ENCODE measurements at places on chromosomes 7 and 10.

DNA sequence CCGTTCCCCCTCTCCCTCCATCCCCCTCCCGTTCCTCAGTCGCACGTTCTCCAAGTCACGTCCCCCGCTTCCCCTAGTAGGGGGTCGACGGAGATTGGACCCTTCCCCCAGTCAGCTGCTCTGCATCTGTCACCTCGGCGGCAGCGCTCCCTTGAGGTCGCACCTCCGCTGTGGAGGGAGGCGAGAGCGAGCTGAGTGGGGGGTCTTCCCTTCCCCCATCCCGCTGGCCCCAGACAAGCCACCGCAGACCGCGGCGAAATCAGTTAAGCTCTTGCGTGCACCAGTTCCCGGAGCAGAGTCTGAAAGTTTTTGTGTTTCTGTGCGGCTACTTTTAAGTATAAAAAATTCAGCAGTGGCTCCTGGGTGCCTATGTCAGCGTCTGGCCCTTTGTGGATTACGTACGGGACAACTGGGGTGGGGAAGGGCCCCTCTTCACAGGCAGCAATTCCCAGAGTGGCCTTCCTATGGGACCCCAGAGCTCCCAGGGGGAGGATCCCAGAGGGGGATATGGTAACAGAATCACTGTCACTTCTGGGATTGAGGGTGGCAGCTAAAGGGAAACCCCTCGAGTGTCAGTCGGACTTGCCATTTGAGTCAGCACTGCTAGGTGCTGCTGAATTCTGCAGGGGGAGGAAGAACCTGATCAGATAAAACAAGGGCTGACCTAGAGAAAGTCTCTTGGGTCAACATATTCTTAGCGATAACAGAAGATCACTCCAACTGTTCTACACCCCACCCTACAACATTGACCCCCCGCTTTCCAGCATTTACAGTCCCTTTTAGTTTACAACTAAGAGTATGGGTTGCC is 12.5 kb upstream of the DDIT4 start:
- no peak for DNase-seq

- no peak for DNase-seq
These were observed 16.0 kb downstream of the PAPSS2 start for GRCh38 chr10:87675396-87676376.

GRCh38 chr10:116783011-116783655 is 40.8 kb upstream of the HSPA12A start:
- DNase-seq, result no peak

- no peak for DNase-seq
These were observed 5.7 kb upstream of the FAM241B start for GRCh38 chr10:69624245-69624786.

DNA sequence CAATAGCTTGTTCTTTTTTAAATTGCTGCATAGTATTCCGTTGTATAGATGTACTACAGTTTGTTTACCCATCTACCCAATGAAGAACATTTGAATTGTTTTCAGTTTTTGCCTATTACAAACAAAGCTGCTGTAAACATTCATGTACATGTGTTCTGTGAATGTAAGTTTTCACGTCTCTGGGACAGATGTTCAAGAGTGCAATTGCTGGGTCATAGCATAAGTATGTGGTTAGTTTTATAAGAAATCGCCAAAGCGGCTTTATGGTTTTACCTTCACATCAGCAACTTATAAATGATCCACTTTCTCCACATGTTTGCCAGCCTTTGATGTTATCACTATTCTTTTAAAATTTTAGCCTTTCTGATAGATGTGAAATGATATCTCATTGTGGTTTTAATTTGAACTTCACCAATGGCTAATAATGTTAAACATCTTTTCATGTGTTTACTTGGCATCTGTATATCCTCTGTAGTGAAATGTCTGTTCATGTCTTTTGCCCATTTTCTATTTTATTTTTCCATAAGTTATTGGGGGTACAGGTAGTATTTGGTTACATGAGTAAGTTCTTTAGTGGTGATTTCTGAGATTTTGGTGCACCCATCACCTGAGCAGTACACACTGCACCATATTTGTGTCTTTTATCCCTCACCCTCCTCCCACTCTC is 73.5 kb downstream of the TBXAS1 start:
- DNase-seq, result no peak

- DNase-seq, result no peak
These were observed 62.2 kb downstream of the ARHGAP22 start for GRCh38 chr10:48542471-48543181.

DNA sequence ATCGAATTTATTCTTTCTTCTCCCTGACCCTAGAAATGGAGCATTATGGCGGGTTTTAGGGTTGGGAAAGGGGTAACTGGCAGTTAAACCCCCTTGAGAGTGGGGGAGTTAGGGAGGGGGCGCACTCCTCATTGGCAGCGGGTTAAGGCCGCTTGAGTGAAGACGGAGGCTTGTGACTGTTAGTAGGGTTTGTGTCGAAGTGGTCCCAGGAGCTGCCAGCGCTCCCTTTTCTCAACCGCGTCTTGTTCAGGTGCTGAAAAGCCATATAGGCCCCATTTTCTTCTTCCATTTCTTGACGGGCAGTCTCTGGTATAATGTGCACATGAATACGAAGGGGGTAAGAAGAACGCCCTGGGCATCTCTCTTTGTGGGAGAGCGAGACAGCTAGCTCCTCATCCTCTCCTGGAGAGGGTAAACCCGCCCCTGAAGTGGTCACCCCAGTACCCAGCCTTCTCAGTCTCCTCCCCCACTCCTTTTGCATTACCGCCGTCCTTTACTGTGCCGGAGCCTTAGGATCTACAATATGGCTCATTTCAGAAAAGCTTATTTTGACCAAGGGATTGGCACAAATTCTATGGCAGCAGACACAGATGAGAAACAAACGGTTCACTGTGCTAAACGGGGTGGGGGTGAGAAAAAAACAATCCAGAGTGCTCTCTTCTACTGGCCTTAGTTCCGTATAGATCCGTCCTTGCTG is 836 bp downstream of the KMT2E start:
- no peak for DNase-seq

- no peak for DNase-seq
These were observed 29.6 kb upstream of the VSIR start for GRCh38 chr10:71802715-71803488.

DNA sequence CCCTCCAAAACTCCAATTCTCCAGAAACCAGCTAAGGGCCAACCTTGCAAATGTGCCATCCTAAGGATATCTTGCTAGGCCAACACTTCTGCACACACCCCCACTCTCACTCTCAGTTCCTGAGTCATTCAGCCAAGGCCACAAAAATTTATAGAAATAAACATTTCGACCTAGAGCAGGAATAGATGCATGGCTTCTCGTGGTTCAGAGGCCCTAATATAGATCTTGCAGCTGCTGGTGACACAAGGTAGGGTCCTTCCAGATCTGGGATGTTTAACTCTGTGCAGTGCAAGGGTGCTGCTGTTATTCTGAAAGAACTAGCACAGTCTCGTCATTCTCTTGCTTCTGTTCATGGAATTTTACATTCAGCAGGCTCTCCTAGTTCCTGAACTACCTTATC is 369.3 kb downstream of the CALN1 start:
- no peak for DNase-seq

DNA sequence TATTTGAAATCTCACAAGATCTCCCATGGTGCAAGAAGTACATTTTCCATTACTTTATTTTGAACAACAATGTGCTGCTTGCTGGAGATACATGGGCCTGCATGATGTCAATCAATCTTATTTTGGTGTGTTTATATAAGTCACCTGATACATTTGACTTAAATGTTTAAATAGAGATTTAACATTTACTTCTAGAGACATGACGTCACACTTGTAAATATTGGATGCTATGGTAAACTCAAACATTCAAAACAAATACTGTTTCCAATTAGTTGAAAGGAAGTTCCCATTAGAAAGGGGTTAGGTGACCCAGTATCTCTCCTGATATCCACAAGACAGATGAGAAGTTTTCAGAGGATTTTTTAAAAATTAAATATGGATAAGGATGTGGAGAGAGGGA is 214.5 kb downstream of the NSUN6 start:
- peak; percentile 23 for DNase-seq

- peak; percentile 56 for DNase-seq
These were observed 13.4 kb downstream of the BUD31 start for GRCh38 chr7:99422186-99422585.

DNA sequence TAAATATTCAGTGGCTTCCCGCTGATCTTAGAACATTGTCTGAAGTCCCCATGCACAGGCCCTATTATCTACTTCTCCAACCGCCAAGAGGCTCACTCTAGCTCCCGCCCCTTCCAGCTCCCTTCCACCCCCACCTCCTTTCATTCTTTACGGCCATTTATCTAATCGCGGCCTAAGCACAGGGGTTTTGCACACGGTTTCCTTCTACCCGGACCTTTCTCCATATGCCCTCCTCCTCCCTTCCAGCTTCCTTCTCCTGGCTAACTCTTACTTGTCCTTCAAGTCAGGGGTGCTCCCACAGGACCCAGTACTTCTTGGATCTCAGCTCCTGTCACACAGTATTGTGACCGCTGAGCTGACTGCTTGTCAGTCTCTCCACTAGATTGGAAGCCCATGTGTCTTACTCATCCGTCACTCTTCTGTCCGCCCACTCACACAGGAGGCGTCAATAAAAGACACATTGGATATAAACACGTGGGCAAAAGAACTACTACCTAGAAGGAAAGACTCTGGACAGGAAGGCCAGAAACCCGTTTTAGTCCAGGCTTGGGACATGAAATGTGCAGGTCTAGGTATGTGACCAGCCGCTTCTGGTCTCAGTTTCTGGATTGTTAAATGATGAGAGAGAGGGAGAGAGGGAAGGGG is 20.2 kb upstream of the HPS1 start:
- DNase-seq, result no peak

GRCh38 chr10:127398971-127399365 is 150.1 kb upstream of the NPS start:
- no peak for DNase-seq

DNA sequence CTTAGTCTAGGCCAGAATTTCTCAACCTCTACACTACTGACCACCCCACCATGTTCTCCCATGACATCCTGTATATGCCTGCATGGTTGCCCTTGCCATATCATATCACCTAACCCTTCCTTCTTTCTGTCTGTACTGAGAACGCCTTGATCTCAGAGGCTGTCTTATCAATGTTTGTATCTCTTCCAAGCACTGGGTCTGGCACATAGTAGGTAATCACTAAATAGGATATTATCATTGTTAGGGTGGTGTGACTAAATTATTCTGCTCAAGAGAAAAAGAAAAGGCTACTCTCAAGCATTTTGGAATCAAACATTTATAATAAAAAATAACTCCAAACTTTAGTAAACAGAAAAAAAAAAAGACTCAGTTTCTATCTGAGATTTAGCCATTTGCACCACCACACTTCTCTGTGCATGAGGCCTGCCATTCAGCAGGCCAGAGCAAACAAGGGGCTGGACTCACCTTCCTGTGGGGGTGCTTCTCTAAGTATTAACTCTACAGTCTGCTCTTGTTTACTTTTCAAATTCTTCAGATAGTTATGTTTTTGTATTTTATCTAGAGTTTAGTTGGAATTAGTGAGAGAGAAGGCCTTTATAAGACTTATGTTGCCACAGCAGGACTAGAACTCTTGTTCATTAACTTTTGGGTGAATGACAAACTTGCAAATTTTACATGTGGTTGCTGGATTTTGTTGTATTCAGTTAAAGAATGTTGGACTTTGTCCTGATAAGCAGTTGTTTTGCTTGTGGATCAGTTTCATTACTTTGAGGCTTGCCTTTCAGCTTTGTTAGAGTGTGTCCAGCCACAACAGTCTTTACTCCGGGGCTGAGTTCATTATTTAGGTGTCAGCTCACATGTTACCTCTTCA is 5.4 kb downstream of the AGBL3 start:
- DNase-seq, result no peak

DNA sequence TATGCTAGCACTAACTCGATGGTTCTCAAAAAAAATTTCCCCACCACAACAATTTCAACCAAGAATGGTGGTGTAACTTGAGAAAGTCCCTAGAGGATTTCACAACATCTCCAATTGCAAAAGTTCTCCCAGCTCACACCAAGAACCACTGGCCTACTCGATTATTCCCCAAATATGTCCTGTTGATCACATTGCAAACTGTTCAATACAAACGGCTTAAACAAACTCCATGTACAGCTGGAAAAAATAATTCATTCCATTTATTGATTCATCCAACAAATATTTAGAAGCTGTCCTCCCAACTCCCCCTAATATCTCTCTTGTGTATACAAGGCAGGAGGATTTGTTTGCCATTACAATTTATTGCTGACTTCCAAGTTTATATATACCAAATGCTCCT is 19.1 kb downstream of the TMEM176B start:
- DNase-seq, result no peak

- no peak for DNase-seq
These were observed 61.5 kb downstream of the GDI2 start for GRCh38 chr10:5751601-5752253.

DNA sequence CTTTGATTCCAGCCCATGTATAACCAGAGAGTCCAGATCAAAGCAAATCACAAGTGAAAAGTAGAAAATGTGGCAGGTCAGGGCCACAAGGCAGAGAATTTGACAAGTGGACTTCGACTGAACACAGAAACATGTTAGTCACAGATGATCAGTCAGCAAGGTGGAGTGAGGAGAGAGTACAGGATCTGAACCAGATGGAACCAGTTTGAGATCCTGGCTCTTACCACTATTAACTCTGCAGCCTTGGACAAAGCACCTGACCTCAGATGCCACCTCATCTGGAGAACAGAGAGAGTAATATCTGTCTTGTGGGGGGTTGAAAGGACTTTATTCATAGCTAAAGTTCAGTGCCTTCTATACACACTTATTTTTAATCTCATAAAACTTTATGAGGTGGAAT is 4.4 kb downstream of the MRLN start:
- no peak for DNase-seq

DNA sequence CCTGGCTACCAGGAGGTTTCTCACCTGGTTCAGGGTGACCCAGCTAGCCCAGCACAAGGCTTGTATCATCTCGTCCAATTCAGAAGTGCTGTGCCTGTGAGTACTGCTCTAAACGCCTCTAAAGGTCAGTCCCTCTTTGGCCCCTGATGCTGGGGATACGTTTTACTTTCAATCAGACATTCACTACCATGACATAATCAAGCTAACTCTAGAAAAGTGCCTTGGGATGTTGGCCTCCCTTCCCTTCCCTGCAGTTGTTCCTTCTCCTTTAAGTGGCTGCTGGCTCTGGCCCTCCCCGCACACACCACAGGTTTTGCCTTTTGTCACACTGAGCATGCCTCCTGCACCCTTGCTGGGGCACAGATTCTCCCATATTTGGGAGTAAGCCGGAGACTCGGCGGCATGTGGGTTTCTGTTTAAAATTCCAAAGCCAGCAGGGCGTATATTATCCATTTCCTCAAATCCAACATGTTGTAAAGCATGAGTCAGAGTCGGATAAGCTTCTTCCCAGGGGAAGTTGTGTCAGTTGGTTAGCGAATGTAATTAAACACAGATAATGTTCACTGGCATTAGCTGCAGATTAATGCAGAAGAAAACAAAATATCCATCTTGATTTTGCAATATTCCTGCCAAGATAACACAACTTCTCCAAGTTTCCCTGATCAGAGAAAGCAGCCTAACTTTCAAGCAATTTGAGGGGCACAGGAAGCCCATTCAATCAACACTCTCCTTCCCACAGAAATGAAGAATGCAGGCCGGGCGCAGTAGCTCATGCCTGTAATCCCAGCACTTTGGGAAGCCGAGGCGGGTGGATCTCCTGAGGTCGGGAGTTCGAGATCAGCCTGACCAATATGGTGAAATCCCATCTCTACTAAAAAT is 31.8 kb upstream of the VCL start:
- no peak for DNase-seq

- no peak for DNase-seq
These were observed 15.8 kb downstream of the TSPAN33 start for GRCh38 chr7:129160161-129160905.

- DNase-seq, result no peak
These were observed 137.8 kb downstream of the CHRM2 start for GRCh38 chr7:137006293-137006692.

All from NCI-H510A treated with DMSO at 0.1 percent for 48 hours (cell line).